HFFc6 (cell line): ENCODE measurements at places on chromosomes 12 and 14. TPM values are rescaled to one million over a fixed set of nuclear protein-coding genes. Genes with fewer than 3 reads are reported as not detected.

KCNJ8 gene
- 1.4 and 8.7 TPM in 2 replicates for total RNA-seq

LRTM2 gene
- total RNA-seq, result not detected in 3 replicates

ARHGEF40 gene
- 30.2 to 42.9 TPM (median 34.0 TPM) in 3 replicates for total RNA-seq

CMA1 gene
- not detected in 3 replicates for total RNA-seq

KRT85 gene
- total RNA-seq, result not detected in 3 replicates

DNA sequence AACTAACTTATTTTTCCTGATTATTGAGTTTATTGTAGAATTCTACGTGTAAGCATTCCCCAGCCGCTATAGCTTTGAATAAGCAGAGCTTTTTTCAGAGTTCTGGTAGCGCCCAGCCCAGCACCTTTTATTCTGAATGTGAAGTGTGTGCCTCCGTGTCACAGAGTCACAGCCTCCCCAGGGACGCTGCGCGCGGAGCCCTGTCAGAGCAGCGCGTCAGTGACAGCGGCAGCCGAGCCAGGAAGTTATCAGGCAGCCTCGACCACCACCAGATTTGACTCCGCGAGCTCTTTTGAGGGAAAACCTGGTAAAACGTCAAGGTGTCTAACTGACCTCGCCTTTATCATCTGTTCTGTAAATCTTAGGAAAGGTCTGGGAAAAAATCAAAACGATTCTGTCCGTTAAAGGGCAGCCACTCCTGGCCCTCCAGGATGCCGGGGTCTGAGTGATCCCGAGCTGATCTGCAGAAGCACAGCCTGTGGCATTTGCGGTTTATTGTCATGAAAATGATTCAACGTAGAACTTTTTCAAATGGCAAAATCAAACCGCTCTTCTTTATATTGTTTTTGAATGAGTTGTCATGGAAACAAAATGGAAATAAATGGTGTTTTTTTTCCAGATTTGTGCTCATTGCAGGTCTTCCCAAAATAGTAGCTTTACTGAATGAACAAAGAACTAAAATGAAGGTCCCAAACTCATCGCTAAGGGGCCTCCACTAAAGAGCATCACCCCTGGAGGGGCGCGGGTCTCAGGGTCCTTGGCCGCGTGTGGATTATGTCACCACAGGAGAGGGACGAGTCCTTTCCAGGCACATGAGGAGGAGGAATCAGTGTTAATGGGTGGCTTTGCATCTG lies 43.1 kb upstream of the MMP17 start:
- H3K4me1 ChIP-seq, result peaks cover 43% of the 10 kb centered on the region
- peaks cover 20% of the 10 kb centered on the region for H3K36me3 ChIP-seq
- peaks cover 3% of the 10 kb centered on the region for H3K27me3 ChIP-seq
- peak overlapping the region; percentile 90 for H3K4me3 ChIP-seq

- H3K4me3 ChIP-seq, result no peak overlapping the region
- peaks cover 6% of the 10 kb centered on the region; the same call in 1 of the 2 replicates for H3K36me3 ChIP-seq
- no peaks in the 10 kb centered on the region for H3K27me3 ChIP-seq
- no peak for DNase-seq
Observed at GRCh38 chr12:71183018-71183417, 25.2 kb upstream of the TSPAN8 start.

DNA sequence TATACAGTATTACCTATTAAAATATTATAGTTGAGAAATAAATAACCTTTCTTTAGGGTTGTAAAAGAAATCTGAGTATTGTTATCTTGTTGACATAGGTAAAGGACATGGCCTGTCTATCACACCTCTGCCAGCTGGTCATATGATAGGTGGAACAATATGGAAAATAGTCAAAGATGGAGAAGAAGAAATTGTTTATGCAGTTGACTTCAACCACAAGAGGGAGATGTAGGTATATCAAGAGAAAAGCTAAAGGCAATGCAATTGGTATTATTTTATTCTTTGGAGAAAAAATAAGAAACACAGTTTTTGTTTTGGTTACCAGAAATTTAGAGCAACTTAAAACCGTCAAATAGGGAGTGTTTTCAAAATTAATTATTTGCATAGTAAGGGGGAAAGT lies 13.5 kb downstream of the CPSF2 start:
- no peak overlapping the region for H3K4me3 ChIP-seq
- peaks cover 22% of the 10 kb centered on the region for H3K36me3 ChIP-seq
- no peak overlapping the region for H3K27ac ChIP-seq
- H3K27me3 ChIP-seq, result no peaks in the 10 kb centered on the region
- H3K4me1 ChIP-seq, result no peaks in the 10 kb centered on the region
- peak; percentile 39 for DNase-seq

DNA sequence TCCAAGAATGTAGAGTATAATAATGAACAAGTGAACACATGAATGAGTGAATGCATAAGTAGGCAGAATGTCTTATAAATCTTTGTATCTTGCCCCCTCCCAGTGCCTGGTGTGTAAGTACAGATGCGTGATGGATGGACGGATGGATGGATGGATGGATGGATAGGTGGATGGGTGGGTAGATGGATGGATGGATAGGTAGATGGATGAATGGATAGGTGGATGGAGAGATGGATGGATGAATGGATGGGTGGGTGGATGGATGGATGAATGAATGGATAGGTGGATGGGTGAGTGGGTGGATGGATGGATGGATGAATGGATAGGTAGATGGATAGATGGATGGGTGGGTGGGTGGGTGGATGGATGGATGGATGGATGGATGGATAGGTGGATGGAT lies 74.4 kb downstream of the CLMN start:
- H3K36me3 ChIP-seq, result no peaks in the 10 kb centered on the region
- peaks cover 2% of the 10 kb centered on the region for H3K27me3 ChIP-seq
- no peak overlapping the region for H3K27ac ChIP-seq
- DNase-seq, result no peak
- H3K4me1 ChIP-seq, result no peaks in the 10 kb centered on the region

- DNase-seq, result peak; percentile 75
- peak within 1 kb of the TSS; percentile 82 for H3K27ac ChIP-seq
- H3K36me3 ChIP-seq, result peaks cover 29% of the 10 kb centered on the region
- H3K4me1 ChIP-seq, result peaks cover 44% of the 10 kb centered on the region
- H3K27me3 ChIP-seq, result no peaks in the 10 kb centered on the region; the same call in 1 of the 2 replicates
Observed at GRCh38 chr14:23306412-23307145, at the start of gene BCL2L2. TSS of gene BCL2L2 (plus strand) at chr14:23306833. CDS start at chr14:23307768, 935 bp downstream.

GRCh38 chr12:32285489-32285888 lies 113.9 kb upstream of the FGD4 start:
- no peak overlapping the region for H3K27ac ChIP-seq
- H3K36me3 ChIP-seq, result no peaks in the 10 kb centered on the region
- H3K4me1 ChIP-seq, result peaks cover 9% of the 10 kb centered on the region

- no peak for DNase-seq
- peak overlapping the region; percentile 27; the same call in 1 of the 2 replicates for H3K27ac ChIP-seq
- peaks cover 6% of the 10 kb centered on the region for H3K27me3 ChIP-seq
Observed at GRCh38 chr14:24246765-24247212, 4.4 kb upstream of the TINF2 start.

- peaks cover 5% of the 10 kb centered on the region; the same call in 1 of the 2 replicates for H3K36me3 ChIP-seq
- no peak overlapping the region for H3K27ac ChIP-seq
- H3K4me3 ChIP-seq, result no peak overlapping the region
Observed at GRCh38 chr12:30067146-30067545, 283.4 kb upstream of the TMTC1 start.

DNA sequence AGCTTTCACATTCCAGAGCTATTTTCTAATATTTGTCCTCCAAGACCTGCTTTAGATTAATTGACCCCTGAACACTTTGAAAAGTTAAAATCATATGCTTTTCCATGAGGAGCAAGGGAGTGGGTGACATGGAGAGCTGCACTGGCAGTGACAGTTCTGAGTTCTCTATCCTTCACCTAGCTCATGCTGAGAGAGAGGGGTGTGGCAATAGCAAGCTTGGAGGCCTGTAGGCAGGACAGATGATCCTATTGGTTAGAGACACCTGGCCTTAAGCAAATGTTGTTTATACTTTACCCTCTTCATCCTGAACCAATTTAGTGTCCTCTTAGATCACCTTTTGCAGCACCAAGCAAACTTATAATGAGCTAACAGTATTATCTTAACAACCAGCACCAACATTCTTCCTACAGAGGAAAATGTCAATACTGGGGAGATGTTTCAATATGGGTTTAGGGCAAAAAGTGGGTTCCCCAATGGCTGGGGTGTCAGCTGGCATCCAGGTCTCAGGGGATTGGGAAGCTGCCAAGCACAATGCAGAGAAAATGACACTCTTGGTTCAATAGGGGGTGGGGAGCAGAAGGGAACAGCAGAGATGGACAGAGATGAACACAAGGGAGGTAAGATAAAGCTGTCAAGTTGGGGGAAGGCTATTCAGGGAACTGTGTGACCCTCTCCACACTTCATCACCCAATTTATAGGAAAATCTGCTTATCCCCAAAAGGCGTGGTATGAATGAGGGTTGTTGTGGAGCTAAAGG lies 37.0 kb upstream of the PPM1H start:
- H3K4me1 ChIP-seq, result no peaks in the 10 kb centered on the region; the same call in 1 of the 2 replicates
- peaks cover 5% of the 10 kb centered on the region; the same call in 1 of the 2 replicates for H3K27me3 ChIP-seq
- DNase-seq, result no peak

DNA sequence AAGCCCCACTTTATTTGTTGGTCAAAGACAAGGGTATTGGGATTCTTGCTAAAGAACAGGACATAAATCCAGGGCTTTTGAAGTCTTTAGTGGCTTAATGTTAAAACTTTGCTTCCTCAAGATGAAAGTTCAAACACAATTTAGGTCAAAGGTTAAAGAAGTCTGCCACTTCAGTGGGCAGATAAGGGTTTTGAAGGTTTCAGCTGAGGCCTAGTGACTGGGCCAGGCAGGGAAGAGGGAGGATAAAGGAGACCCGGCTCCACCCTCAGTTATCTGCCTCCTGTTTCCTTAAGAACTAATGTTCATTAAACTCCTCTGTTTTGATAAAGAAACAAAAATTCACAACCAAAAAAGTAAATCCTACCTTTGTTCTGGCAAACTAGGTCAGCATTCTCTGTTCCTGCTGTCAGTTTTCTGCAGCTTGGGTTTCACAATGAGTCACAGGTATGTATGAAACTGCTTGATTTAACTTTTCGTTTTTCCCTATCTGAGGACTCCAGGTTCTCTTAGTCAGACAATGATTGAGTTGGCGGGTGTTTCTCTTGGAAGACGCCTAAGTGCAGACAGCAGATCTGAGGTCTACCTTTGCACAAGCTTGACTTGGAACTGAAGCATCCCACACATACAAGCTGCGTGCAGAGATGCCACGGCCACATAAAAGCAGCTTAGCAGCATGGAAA lies 208.3 kb downstream of the EXOC5 start:
- H3K27me3 ChIP-seq, result peaks cover 3% of the 10 kb centered on the region
- no peaks in the 10 kb centered on the region; the same call in 1 of the 2 replicates for H3K36me3 ChIP-seq
- H3K4me3 ChIP-seq, result no peak overlapping the region
- no peak for DNase-seq
- H3K27ac ChIP-seq, result no peak overlapping the region
- H3K4me1 ChIP-seq, result no peaks in the 10 kb centered on the region

DNA sequence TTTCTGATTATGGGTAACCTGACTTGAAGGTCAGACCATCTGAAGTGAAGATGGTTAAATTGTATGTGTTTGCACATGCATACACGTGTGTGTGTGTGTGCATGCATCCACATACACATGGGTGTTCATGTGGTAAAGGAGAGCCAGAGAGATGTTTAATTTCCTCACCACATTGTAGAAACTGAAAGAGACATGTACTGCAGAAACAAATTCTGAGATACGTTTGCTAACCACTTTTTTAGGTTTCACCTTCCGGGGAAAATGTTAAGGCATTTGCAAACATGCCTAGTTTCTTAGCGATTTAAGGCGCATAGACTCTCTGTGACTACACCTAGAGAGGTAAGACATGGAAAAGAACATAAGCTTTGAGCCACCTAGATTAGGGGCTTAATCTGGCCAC lies 362.9 kb downstream of the RAD51B start:
- H3K4me3 ChIP-seq, result no peak overlapping the region
- H3K36me3 ChIP-seq, result no peaks in the 10 kb centered on the region
- no peak overlapping the region for H3K27ac ChIP-seq
- no peaks in the 10 kb centered on the region; the same call in none of the 2 replicates for H3K27me3 ChIP-seq

DNA sequence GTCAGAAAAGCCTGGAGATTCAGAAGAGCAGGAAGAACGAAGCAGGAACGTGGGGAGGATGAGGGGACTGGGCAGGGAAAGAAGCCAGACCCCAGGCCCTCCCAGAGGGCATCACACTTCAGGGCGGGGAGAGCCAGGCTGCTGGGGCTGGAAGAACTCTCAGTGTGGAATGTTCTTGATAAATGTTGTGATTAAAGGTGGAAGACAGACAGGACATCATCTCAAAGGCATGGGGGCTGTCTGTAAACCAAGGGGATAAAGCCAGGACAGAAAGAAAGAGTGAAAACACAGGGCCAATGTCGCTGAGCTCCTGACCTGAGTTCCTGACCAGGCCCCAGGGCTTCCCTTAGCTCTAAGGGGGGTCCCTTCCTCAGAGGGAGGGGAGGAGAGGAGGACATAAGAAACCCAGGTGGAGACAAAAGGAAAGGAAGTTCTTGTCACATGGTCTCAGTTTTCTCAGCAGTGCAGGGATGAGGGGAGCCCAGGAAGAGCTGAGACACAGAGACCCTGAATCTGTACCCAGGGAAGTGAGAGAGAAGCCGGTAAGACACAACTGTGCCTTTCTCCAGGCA lies 56.3 kb downstream of the SETD3 start:
- H3K36me3 ChIP-seq, result peaks cover 19% of the 10 kb centered on the region
- H3K4me3 ChIP-seq, result no peak overlapping the region
- DNase-seq, result no peak

- H3K36me3 ChIP-seq, result peaks cover 4% of the 10 kb centered on the region; the same call in 1 of the 2 replicates
- peak overlapping the region; percentile 88 for H3K27ac ChIP-seq
- no peak for DNase-seq
- H3K27me3 ChIP-seq, result no peaks in the 10 kb centered on the region
Observed at GRCh38 chr12:79692860-79693577, 2.3 kb upstream of the PAWR start.
